ENCODE measurements at places on chromosomes 11 and 22.

GRCh38 chr11:134665188-134665535 is 253.1 kb upstream of the B3GAT1 start:
- DNase-seq: no peak

DNA sequence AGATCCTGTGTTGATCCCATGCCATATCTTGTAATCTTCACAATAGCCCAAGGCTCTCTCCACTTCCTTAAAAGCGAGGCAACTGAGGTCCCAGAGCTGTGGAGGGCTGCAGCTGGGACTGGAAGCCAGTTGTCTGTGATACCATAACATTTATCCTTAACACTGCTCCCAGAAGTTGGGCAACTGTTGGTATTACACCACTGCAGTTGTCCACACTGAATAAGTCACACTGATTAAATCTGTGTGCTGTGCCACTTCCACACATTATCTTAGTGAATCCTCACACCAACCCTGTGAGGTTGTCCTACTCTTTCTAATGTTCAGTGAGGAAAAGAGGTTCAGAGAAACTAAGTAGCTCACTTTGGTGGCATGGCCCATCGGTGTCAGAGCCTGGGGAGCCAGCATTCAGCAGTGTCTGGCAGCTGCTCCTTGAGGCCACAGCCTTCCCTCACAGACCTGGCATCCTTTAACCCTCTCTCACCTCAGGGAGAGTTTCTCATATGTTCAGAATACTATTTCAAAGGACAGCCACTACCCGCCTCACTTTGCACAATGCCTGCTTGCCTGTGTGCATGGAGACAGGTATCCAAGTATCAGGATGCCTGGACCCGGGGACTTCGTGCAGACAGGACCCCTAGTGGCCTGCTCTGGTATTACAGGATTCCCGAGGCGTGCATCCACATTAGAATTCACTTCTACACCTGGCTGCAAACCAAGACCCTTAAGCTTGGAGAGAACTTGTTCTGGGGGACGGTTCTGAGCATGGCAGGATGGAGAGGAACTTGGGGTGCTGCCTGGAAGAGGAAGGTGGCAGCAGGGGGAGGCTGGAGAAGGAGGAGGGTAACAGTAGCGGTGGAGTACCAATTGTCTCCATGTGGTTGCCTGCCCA is 221.9 kb upstream of the TBCEL start:
- DNase-seq: peak; percentile 49

GRCh38 chr11:18540207-18541009 is 13.7 kb upstream of the TSG101 start:
- DNase-seq: no peak

DNA sequence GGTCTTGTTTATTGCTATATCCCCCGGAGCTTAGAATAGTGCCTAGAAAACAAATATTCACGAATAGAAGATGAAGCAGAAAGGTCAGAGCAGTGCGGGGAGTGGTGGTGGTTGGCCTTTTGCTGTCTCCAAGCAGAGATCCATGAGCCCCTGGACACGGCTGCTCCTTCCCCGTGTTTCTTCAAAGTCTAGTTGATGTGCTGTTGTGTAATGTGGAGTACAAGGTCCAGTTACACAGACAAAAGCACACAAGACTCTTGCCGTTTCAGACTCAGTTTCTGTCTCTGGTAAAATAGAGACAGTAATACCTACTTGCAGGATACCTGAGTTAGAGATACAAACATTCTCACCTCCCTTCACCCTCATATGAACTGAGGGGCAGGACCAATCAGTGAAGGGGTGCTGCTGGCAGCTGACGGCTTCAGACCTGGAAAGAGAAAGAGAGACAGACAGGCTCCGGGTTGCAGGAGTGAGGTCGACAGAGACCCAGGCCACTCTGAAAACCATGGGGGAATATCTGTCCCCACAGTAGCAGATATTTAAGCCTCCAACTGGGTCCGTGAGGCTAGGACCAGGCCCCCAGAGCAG is 56.2 kb downstream of the RASSF10 start:
- DNase-seq: no peak

GRCh38 chr11:86703987-86704386 is 31.6 kb upstream of the ME3 start:
- no peak for DNase-seq

GRCh38 chr11:134398644-134399292 is 13.3 kb downstream of the B3GAT1 start:
- DNase-seq: no peak

DNA sequence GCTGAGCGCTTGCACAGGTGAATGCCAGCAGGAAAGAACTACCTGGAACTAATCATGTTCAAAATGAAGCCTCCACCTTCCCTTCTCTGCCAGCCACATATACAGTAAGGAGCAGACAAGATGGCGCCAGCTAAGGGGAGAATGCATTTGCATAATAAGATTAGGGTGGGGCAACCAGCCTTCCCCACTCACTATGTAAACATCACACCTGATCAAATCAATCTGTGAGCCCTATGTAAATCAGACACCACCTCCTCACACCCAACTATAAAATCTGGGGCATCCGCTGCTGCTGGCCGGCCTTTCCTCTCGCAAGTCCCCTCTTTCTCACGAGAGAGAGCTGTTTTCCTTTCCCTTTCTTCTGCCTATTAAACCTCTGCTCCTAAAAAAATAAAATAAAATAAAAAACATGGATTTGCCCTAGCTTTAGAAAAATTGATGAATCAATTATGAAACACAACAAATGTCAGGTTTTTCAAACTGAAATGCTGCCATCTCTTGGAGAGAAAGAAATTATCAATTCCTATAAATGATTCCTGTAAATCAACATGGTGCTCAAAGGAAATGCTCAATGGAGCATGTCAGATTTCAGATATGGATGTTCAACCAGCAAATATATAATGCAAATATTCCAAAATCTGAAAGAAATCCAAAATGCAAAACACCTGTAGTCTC is 108.9 kb downstream of the SGSM3 start:
- DNase-seq: no peak

- no peak for DNase-seq
Measured at GRCh38 chr11:75342966-75343870, 8.2 kb downstream of the ARRB1 start.

DNA sequence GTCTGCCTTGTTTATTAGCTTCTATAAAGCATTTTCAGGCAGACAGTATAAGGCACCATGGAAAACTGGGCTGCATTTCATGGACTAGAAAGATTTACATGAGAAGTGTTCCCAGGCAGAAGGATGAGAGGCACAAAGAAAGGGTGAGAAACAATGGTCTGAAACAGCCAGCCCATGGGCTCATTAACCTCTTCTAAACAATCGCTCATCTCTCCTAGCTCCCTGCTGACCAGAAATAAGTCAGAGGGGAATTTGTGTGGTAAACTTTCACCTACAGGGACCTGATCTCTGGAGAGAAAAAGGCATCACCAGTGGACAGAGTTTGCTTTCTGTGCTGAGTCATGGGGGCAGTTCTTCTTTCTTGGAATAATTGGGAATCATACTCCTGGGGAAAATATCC is 51.8 kb upstream of the KIRREL3 start:
- DNase-seq: no peak

DNA sequence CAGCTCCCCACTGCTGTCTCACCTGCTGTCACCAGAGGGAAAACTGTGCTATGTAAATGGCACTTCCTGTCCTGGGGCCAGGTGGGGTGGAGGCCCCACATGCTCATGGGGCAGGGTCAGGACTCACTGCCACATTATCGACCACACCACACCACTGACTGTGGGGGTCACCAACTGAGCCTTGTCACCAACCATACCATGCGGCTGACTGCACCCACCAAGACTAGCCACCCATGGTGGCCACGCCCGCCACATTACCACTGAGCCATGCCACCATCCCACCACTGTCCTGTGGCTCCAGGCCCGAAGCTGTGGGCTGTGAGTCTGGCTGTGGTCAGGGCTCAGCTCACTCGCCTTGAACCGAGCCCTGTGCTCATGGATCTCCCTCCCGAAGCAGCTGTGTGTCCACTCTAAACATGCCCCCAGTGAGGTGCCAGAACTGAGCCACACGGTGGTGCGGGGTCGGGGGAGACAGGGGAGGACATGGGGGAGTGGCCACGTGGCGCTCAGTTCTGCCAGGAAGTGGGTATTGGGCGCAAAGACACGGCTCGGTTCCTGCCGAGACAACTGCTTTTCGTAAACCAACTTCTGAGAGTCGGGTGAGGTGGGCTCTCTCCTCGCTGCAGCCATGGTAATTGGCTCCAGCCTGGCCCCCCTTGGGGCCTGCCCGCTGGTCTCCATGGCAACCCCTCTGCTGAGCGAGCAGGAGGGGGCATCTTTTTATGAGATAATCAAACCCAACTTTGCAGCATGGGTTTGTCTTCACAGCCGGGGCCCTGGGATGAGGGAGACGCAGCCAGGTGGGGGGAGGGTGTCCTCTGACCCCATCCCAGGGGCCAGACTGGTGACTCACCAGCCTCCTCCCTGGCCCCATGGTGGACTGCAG is 23.2 kb downstream of the RTN4R start:
- peak; percentile 38 for DNase-seq

DNA sequence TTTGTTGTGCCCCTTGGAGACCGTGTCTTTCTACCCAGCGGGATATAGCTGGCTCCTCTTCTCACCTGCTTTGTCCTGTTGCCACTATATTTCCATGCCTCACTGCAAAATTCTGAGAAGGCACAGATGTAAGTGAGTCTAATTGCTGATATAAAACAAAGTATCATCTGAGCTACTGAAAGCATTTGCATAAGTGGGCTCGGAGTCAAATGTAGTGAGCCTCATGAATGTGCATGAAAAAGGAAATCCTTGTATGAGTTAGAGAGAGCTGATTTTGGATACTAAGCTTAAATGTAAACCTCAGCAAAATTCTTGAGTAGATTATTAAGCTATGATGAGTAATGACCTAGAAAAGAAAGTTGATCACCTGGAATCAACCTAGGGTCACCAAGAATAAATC is 13.9 kb downstream of the OVCH2 start:
- DNase-seq: no peak

GRCh38 chr22:49013707-49014106 is 814.0 kb downstream of the BRD1 start:
- no peak for DNase-seq

GRCh38 chr22:39457556-39458443 is 988 bp downstream of the MGAT3 start:
- no peak for DNase-seq

DNA sequence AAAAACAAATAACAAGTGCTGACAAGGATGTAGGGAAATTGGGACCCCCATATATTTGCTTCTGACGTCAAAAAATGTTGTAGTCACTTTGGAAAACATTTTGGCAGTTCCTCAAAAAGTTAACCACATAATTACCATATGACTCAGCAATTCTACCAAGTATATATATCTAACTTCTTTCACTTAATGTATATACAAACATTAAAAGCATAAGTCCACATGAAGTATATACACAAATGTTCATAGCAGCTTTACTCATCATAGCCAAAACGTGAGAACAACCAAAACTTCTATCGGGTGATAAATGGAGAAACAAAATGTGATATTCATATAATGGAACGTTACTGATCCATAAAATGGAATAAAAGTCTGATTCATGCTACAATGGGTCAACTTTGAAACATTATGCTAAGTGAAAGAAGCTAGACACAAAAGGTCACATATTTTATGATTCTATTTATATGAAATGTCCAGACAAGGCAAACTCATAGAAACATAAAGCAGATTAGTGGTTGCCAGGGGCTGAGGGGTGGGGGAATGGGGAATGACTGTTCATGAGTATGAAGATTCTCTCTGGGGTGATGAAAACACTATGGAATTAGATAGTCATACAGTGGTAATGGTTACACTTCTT is 48.7 kb upstream of the TEAD1 start:
- no peak for DNase-seq

GRCh38 chr11:64909653-64910343 is 7.2 kb downstream of the ATG2A start:
- DNase-seq: no peak

DNA sequence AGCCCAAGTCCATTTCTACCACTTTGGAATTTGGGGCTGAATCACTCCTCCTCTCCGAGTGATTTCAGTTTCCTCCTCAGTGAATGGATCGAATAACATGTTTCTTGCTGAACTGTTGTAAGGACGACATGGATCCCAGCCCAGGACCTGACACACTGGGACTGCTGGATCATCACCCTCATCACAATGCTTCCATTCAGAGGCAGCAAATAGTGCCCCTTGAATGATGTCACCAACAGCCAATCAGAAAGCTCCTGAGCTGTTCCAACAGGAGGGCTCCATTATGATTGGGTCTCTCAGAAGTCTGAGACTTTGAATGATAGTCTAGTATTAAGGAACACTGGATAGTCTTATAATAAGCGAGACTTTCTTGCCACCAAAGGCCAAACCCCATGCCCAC is 158.9 kb downstream of the MYO18B start:
- no peak for DNase-seq

DNA sequence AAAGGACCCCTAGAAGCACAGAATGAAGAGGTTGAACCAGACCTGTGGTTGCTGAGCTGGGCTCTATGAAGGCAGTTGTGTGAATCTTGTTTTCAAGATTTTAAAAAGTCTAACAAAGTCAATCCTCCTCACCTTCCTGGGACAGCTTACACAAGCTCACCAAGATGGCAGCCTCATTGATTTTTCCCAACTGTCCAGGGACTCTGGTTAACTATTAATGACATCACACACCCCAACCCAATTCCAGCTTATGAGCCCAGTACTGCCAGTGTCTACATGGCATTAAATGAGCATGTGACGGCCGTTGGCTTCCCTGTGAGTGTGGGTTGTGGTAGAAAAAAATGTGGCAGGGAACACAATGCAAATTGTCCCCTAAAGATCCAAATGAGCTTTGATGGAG is 137.0 kb downstream of the CHST1 start:
- DNase-seq: no peak

DNA sequence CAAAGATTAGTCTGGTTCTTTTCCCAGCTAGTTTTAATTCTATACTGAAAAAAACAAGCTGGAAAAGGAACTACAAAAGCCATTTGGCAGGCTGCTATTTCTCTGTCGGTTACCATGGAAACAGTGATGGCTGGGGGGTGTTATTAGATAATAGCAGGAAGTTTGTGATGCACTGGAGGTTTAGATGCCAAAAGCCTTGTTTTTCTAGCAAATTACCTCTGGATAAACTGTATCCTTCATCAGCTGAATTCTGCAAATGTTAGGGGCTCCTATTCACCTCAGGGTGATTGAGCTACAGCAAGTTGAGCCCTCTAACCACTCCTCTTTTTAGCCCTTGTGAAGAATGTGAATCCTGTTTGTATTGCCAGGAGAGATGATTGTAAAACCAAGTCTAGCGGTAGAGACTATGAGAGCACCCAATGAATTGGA is 25.2 kb downstream of the ALKBH3 start:
- no peak for DNase-seq

- peak; percentile 68 for DNase-seq
Measured at GRCh38 chr22:45284705-45285262, at the start of gene UPK3A. Gene UPK3A, plus strand, starts transcription at chr22:45284949. Its CDS starts 65 bp downstream, at chr22:45285014.

DNA sequence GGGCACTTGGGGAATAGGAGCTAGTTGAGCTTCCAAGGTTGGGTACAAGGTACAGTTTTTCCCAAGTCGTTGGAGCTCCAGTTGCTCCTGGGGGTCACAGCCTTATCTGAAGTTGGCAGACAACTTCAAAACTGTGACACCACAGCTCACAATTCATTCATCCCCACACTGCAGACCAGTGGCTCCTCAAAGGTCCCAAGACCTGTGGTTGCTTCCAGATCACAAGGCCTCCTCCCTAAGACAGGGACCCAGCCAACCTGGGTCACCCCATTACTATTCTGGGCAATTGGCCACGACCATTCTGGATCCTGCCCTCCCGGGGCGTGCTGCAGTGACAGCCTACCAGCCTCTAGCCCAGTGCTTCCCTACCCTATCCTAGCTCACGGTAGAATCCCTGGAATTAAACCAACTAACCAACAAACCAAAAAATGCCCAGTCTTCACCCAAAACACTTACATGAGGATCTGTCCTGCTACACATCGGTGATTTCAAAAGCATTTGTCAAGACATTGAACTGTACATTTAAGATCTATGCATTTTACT is 862 bp upstream of the PDXP start:
- DNase-seq: no peak
